ENCODE measurements at places on chromosomes 2 and 18. TPM values are rescaled to one million over a fixed set of nuclear protein-coding genes. Genes with fewer than 3 reads are reported as not detected.

Gene IL36G
- not detected for total RNA-seq

Gene MYO5B
- total RNA-seq = not detected

Gene LAPTM4A
- 29.2 TPM for total RNA-seq

Gene UCN
- 7.2 TPM for total RNA-seq

Gene DUSP11
- total RNA-seq = 28.1 TPM

Gene PRPF40A
- 177 TPM for total RNA-seq

Gene MOB4
- total RNA-seq = 36.6 TPM

Gene ANO7
- total RNA-seq = 0.46 TPM

Gene PNKD
- 62.2 TPM for total RNA-seq

Gene C2orf15
- 2.1 TPM for total RNA-seq

Gene PRSS56
- not detected for total RNA-seq

Gene CYP27C1
- total RNA-seq = not detected

Gene SNORC
- total RNA-seq = 1.4 TPM

Gene NOTO
- total RNA-seq = not detected

Gene ZNF519
- 64.4 TPM for total RNA-seq

Gene CAPN13
- not detected for total RNA-seq

Gene RAB6C
- total RNA-seq = not detected

Gene DHRS9
- not detected for total RNA-seq

Gene NXPH2
- total RNA-seq = not detected

Gene IL18RAP
- not detected for total RNA-seq

Measured in OCI-LY7 (cell line).